Inflammatory macrophage (primary cell): ENCODE measurements at places on chromosomes 11 and 22.

DNA sequence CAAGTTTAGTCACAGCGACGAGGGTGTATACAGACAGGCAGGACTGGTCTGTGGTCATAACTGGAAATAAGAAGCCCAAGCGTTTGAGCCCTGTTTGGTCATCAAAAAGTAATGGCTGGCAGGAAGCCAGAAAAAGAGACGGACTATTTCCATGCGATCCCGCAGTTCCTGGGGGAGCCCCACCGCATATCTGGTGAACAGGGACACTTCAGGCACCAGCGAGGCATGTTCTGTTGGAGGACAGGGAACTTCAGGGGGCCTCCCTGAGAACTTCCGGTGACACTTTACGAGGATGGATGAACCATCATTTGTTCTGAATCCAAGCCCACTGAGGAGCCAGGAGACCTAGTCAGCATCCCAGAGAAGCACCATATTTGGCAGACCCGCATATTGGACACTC lies 29.7 kb upstream of the TRIM29 start:
- DNase-seq: no peak

- DNase-seq: no peak
Measured at GRCh38 chr11:68398995-68399851, 61.3 kb upstream of the PPP6R3 start.

- DNase-seq: no peak
Measured at GRCh38 chr22:29184849-29185490, 20.7 kb upstream of the EMID1 start.

DNA sequence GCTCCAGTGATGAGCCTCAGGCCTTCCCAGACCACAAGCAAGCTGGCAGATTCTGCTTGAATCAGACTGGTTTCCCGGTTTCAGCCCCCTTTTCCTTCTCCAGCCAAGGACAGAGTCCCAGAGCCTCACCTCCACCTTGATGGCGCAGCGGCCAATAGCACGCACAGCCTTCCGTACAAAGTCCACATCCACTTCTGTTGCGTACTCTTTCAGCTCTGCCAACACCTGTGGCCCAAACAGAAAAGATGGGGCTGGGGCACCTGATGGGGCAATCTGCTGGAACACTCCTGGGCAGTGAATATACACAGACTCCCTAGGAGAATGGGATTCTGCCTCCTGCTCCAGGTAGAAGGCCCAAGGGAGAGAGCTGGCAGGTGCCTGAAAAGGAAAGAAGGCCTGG lies 35.5 kb upstream of the RASL10A start:
- DNase-seq: no peak

- DNase-seq: peak; percentile 93
Measured at GRCh38 chr11:121417055-121417551, 35.0 kb upstream of the SORL1 start.

GRCh38 chr11:66293777-66294625 lies 2.3 kb downstream of the TMEM151A start:
- no peak for DNase-seq

GRCh38 chr11:33530815-33531214 lies 169.8 kb downstream of the C11orf91 start:
- no peak for DNase-seq

DNA sequence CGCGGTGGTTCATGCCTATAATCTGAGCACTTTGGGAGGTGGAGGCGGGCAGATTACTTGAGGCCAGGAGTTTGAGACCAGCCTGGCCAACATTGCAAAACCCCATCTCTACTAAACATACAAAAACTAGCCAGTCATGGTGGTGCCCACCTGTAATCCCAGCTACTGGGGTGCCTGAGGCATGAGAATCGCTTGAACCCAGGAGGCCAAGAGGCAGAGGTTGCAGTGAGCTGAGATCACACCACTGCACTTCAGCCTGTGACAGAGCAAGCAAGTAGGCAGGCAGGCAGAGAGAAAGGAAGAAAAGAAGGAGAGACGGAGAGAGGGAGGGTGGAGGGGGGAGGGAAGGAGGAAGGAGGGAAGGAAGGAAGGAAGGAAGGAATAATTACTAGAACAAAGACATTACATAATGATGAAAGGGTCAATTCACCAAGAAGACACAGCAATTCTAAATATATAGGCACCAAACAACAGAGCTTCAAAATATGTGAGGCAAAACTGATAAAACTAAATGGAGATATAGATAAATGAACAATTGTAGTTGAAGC lies 13.8 kb upstream of the CLDN5 start:
- no peak for DNase-seq

DNA sequence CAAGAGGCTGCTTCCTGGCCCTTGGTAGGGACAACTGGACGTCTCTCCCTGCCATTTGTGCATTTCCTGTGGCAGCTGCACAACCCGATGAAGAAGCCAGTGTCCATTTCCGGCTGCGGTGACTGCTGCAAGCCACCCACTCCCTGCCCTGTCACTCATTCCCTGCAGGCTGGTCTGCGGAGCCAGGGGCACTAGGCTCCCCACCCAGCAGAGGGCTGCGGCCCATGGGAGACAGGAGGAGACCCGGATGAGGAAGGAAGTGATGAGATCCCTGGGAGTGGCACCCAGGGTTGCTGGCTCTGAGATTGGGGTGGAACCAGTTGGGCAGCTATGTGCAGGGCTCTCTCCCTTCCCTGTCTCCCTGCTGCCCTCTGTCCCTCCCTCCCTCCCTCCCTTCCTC lies 10.0 kb upstream of the MYRF start:
- DNase-seq: peak; percentile 95

DNA sequence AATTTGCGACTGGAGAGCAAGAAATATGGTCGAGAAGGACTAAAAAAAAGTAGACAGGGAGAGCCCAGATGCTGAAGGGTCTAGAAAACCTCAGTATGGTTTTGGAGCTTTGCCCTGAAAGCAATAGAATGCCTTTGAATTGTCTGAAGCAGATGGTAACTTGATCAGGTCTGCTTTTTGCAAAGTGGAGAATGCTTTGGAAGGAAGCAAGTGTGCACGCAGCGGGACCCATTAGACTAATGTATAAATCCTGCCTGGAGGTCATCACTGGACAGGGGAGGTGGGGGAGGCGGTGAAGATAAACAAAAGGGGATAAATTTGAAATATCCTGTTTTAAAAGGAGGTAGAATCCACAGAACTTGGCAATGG lies 757 bp upstream of the HINFP start:
- DNase-seq: no peak

GRCh38 chr11:122139595-122139866 lies 23.5 kb upstream of the BLID start:
- DNase-seq: no peak

DNA sequence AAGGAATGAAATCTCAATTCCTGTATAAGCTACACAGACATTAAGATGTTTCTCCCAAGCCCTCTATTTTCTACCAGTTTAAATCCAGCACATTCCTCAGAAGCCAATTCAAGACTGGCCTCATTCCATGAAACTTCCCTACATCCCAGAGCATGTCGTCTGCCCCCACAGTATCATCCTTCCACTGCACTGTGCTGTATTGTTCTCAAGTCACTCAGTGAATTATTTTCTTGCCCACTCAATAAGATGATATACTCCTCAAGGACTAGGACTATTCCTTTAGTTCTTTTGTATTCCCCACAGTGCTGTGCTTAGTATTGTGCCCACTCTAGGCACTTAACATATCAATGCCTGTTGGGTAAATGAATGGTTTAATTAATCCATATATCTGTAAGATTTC lies 203.1 kb upstream of the BLID start:
- DNase-seq: no peak

DNA sequence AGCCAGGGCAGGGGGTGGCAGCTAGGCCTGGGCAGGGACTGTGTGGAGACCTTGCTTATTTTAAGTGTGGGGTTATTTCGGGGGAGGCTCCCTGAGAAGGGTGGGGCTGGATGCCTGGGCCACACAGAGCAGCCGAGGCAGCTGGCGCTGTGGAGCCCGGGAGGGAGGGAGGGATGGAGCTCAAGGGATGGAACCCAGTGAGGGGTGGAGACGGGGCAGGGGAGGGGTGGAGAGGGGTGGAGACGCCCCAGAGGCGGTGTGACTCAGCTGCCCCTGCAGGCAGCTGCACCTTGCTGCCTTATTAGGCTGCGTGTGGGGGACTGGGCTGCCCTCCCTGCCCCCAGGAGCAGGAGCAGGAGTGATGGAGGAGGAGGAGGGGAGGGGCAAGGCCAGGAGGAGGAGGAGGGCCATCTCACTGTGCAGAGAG lies 9.8 kb upstream of the TSSC4 start:
- no peak for DNase-seq

- no peak for DNase-seq
Measured at GRCh38 chr22:38989466-38989865, 7.3 kb downstream of the APOBEC3B start.

GRCh38 chr11:130050257-130050656 lies 19.4 kb upstream of the APLP2 start:
- peak; percentile 90 for DNase-seq

DNA sequence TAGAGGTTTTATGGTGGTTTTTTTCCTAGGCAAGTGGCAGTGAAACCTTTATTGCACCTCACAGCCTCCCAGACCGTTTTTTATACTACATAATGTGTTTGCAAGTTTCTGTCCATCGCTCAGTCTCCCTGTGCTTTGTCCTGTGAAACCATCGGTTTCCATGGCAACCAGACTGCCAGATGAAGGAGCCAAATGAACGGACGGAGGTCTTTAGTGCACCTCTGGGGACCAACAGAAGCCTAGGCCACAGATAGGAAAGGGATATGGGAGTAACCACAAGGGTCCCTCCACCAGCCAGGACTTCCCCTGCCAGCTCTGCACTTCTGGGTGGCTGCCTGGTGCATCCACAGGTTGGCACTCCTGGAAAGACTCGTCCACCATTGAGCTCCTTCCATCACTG lies 165.0 kb downstream of the CHST1 start:
- no peak for DNase-seq

DNA sequence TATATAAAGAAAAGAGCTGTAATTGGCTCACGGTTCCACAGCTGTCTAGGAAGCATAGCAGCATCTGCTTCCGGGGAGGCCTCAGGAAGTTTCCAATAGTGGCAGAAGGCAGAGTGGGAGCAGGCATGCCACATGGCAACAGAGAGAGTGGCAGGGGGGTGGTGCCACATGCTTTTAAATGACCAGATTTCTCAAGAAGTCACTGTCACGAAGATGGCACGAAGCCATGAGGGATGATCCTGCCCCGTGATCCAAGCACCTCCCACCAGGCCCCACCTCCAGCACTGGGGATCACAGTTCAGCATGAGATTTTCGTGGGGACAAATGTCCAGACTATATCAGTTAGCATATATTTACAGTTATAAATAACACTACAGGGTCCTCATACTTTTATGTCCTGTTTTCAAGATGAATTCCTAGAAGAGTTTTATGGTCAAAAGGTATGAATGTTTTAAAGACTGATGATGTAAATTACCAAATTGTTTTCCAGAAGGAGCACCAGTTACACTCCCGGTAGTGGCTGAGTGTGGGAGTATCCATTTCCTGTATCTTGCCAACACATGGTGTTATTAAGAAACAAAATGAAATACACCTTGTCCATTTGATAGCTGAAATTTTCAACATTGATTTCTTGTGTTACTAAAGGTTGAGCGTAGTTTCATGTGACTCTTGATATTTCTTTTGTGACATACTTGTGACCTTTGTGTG lies 19.2 kb downstream of the FAM118A start:
- DNase-seq: peak; percentile 73

- DNase-seq: no peak
Measured at GRCh38 chr22:45528046-45528445, 25.4 kb downstream of the FBLN1 start.

- DNase-seq: no peak
Measured at GRCh38 chr11:134352111-134352510, 20.3 kb downstream of the GLB1L2 start.

DNA sequence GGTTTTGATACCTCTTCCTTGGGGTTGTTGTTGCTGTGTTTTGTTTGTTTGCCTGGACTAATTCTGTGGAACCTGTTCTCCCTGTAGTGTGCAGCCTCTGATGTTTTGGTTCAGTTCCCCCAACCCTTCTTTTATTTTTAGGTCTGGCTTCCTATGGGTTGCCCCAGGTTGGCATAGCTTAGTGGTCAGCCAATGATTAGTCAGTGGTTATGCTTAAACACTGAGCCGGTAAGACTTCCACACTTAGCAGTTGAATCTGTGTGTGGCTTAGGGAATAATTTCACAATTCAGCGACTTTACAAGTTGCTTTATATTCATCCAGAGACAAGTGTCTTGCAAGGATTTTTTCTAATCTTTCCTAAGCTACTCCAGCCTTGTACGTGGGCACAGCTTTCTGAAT lies 78.6 kb upstream of the CLPB start:
- DNase-seq: no peak

GRCh38 chr11:60777572-60777971 lies 7.6 kb upstream of the MS4A10 start:
- DNase-seq: no peak

DNA sequence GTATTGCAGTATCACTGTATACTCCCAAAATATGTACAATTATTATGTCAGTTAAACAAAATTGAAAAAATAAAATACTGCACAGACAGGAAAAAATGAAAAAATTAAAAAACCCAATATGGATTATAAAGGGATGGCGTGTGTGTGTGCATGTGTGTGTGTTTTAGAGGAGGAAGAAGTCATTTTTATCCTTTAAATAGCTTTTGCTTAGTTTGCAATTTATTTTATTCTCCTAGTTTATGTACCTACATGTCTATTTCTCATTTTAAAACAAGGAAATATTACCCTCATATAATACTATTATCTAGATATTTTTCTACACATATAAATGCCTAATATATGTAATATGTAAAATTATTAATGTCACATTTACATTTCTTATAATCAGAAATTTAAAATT lies 1144.3 kb downstream of the LRRC4C start:
- no peak for DNase-seq

DNA sequence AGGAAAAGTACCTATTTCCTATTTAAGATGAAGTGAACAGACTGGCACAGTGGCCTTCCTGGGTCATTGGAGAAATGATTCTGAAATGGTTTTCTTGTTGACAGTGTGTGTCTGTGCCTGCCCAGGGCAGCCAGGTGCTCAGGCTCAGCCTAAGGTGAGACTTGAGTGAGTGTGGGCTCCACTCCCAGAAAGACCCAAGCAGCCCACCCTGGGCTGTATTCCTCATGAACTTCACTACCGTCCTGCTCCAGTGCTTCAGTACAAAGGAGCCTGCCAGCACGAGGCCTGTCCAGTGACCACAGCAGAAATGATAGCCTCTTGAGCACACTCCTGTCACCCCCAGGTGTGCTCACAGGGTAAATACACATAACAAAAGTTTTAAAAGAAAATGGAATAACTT lies 49.5 kb downstream of the GAB4 start:
- no peak for DNase-seq

- no peak for DNase-seq
Measured at GRCh38 chr11:69440876-69441275, 40.6 kb upstream of the LINC01488 start.
